ENCODE measurements at places on chromosomes 12 and 14.

DNA sequence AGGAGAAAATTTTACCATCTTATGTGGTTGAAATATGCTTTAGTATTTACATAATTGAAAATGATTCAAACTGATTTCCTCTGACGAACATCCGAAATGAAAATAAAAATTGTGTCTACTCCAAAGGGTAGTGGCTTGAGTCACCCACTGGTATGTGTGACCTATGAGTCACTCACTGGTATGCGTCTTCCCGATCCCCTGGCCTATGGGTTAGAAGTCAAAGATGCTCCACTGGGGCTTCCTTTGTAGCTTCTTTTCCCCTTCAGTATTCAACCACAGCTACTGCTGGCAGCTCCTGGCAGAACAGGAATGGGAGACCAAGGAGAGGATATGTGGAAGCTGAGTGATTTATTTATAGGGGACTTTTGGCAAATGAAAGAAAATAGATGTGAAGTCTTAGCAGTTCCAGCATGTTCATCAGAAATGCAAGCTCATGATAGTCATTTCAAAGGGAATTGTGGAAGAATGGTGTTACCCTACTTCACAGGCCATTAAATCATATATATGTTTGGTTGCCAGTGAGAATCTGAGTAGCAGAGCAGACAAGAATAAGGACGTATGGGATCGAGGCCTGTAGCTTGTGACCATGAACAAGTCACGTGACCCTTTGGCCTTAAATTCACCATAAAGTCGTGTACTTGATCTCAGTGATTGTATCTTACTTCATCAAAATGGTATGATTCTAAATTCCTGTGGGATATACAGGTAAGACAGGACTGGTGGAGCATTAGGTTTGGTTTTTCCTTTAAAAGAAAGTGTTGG is 108.3 kb downstream of the CRADD start:
- DNase-seq, result peak; percentile 93

GRCh38 chr12:1646569-1647284 is 17.7 kb downstream of the WNT5B start:
- no peak for DNase-seq

DNA sequence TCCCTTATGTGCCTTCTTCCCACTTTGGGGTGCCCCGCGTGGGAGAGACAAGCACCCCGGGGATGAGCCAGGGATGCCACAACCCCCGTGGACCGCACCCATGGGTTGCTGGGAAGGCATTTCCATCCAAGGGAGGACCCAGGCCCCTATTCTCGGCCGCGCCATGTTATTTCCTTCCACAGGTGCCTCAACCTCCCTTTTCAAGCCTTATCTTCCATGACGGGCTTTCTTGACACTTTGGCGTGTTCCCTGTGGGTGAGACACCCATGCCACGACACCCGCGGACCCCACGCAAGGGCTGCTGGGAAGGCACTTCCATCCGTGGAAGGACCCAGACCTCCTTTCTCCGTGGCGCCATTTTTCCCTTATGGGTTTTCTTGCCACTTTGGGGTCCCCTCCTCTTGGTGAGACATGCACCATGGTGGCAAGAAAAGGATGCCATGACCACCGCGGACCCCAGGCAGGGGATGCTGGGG is 269.2 kb downstream of the ALG10 start:
- DNase-seq, result no peak

DNA sequence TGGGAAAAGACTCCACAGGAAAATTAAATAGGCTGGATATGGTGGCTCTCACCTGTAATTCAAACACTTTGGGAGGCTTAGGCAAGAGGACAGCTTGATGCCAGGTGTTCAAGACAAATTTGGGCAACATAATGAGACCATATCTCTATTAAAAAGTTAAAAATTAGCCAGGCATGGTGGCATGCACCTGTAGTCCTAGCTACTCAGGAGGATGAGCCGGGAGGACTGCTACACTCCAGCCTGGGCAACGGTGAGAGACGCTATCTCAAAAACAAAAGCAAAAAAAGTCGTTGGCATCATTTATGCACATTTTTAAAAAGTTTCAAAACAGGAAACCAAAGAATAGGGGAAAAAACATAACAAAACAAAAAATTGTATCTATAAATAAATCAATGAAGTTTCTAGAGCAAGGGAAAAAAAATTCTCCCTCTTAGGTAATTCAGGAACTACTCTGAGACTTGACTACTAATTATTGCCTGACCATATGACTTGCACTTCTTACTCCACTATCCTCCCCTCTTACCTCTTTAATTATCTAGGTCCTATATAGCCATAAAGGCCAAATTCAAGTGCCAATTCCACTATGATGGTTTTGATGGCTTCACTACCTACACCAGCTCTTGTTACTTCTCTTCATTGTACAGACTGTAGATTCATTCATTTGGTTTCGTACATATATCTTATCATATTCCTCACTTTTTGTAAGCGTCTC is 1.6 kb downstream of the METTL3 start:
- DNase-seq, result no peak
